ENCODE measurements at places on chromosomes 4 and X.

DNA sequence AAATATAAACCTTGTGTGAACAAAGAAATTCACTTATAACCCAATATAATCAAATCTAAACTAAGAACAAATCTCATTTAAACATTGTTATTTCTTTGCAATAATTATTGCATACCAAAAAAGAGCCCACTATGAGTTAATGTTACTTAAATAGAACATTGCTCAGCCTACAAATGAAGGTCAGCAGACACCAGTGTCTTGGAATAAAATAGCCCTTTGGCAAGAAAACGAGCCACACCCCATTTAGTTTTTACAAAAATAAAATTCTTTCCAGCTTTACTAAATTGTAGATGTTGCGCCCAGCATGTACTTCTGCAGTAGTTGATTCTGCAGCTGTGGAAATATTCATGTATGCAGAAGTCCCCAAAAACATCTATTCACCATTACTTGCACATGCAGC, 12.2 kb downstream of the PLS3 start:
- DNase-seq: no peak

DNA sequence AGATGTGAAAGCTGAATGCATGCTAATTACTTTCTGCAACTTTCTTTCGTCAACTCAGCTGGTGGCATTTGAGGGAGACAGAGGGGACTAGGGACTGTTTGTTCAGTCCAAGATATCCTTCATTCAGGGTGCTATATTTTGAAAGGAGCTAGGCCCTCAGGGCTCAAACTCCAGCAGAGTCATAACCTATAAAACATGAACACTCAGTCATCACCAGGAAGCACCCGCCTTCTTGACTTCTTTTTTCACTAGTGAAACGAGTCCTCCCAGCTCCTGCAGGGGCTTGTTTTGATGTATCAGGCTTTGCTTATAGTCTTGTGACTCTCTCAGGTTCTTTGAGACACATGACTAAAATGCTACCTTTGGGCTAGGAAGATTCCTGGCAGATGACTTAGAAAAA, 230.6 kb downstream of the PCDH7 start:
- no peak for DNase-seq

DNA sequence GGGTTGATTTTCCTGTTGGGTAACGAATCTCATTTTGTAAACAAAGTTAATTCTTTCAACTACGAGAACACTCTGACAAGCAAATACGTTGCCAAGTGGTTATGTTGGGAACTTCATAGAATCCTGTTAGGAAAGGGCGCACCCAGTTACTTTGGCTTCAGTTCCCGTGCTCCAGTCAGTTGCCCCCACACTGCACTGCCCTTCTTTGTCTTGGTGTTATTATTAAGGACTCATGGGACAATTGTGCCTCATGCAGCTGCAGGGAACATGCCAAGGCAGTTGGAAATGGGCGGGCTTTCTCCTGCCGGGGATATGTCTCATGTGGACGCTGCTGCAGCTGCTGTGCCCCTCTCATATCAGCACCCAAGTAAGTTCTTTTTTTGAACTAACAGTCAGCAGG, 28.9 kb downstream of the OFD1 start:
- no peak for DNase-seq

DNA sequence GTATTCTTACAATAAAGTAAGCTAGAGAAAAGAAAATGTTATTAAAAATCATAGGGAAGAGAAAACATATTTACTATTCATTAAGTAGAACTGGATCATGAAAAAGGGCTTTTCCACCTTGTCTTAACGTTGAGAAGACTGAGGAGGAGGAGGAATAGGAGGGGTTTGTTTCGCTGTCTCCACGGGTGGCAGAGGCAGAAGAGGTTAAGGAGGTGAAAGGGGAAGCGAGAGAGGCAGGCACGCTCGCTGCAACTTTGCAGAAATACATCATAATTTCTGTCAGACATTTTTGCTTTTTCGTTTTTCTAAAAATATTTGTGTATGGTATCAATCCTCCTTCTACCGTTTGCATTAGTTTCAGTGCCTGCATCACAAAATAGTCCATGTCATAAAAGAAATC, 2375.1 kb upstream of the AGA start:
- DNase-seq: no peak

GRCh38 chr4:74237425-74237966, 70.8 kb upstream of the EPGN start:
- DNase-seq: no peak

DNA sequence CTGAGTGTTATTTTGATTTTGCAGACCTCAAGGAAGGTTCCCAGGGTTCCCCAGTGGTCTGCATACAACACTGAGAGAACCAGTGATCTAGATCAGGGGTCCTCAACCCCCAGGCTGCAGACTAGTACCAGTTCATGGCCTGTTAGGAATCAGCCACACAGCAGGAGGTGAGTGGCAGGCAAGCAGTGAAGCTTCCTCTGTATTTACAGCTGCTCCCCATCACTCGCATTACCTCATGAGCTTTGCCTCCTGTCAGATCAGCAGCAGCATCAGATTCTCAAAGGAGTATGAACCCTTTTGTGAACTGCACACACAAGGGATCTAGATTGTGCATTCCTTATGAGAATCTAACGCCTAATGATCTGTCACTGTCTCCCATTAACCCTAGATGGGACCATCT, 28.5 kb downstream of the EDNRA start:
- no peak for DNase-seq

DNA sequence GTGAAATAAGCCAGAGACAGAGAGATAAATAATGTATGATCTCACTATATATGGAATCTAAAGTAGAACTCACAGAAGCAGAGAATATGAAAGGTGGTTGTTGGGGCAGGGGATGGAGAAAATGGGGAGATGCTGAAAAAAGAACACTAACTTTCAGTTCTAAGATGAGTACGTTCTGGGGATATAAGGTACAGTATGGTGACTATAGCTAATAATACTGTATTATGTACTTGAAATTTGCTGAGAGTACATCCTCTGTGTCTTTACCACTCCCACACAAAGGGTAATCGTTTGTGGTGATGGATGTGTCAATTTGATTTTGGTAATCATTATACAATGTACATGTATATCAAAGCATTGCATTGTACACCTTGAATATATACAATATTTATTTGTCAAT, 6.6 kb downstream of the FBXL5 start:
- DNase-seq: no peak

DNA sequence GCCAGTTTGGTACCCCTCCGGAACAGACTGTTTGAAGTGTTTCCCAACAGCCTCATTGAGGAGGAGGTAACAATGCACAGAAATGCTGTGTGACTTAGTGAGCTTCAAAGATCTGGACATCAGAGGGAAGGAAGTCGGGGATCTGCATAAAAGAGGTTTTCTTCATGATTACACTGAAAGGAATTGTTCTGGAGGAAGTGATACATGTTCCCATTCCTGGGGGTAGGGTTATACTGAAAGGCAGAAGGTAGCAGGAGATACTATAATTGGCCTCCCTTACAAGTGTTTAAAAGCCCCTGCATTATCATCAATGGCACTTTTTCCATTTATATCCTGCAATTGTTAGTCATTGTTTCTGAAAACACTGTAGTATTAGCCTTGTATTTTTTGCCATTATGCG, 94.0 kb upstream of the DKK2 start:
- no peak for DNase-seq

GRCh38 chr4:72286185-72286584, 254.4 kb downstream of the NPFFR2 start:
- no peak for DNase-seq

DNA sequence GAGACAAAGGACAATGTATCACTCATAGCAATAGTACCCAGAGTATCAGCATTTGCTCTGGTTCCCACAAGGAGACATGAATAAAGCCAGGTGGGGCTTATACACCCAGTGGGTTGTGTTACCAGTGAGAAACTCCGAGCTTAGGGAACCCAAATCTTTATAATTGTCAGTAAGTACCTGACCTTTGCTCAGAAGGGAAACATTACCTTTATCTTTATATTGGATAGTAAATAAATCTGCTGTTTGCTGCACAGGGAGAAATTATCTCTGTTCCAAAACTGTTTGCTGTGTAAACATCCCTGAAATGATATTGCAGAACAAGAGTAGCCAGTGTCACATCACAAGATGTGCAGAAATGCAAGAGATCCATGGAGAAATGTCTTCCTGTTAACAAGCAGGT, 12.1 kb upstream of the SLAIN2 start:
- no peak for DNase-seq

DNA sequence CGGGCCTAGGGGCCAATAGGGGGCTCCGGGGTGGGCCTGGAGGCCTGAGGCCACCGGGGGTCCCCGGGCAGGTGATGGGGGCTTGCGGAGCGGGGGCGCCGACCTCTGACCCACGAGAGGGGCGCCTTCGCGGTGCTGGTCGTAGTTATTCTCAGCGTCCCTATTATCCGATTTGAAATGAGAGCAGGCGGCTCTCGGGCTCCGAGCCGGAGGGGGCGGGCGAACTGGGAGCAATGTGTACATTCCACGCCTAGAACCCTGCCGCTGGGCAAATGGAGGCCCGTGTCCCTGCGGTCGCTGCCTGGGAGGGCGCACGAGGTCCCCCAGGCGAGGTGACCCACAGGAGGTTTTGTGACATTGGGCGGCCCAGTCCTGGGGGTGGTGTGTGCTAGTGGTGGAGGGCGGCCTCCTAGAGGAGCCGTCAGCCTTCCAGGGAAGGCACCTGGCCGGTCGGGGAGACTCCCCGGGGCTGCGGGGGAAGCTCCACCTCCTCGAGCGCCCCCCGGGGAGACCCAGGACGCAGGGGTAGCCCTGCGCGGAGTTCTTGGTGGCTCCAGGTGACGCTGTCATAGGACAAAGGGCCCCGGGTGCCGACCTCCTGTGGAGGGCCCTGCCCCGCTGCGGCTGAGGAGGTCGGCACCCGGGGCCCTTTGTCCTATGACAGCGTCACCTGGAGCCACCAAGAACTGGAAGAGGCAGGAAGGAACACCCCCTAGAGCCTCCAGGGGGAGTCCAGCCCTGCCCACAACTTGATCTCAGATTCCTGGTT, 102.6 kb upstream of the PRKX start:
- DNase-seq: peak; percentile 4

GRCh38 chrX:48910926-48911411, 477 bp downstream of the SLC35A2 start:
- no peak for DNase-seq

DNA sequence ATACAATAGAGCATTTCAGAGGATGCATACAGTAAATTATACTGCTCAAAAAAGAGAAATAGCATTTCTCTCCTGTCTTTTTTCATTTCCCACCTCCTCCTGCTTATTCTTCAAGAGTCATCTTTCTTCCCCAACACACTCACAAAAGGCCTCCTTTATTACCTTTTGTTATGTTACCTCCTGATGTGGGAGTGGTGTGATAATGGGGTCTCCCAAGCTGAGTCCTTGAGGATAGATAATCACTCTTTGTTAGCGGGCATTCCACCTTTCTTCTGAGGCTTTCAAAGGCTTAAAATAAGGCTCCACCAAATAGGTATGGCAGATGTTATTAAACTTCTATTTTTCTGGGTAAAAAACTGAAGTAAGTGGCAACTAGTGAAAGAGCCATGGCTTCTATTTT, 159.8 kb downstream of the CPEB2 start:
- no peak for DNase-seq

- DNase-seq: no peak
These were observed 1398.4 kb downstream of the ARAP2 start for GRCh38 chr4:34845926-34846325.

DNA sequence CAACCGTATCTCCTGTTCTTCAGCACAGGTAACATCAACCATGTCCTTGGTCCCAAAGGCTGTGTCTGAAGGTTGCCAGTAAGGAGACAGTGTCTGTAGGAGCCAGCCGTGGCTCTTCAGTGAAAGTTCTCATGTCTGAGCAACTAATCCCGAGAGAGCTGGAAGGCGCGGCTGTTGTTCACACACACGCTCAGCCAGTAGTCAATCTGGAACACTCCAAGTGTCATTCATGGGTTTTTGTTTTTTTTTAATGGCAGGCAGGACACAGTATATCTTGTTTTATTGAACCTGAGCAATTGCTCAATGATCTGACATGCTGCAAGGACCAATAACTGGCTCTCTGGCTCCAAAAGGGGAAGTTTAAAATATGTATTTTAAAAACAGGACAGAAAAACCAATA, 48.4 kb upstream of the MAP3K15 start:
- no peak for DNase-seq

- DNase-seq: no peak
These were observed 734.6 kb upstream of the TENM3 start for GRCh38 chr4:181508601-181509000.

Data from stimulated activated CD4-positive, alpha-beta T cell treated with anti-CD3 and anti-CD28 coated beads, Interleukin-4, amount 100 ng/mL, for 4 hours (primary cell).